ENCODE measurements at places on chromosomes 2 and 18.

DNA sequence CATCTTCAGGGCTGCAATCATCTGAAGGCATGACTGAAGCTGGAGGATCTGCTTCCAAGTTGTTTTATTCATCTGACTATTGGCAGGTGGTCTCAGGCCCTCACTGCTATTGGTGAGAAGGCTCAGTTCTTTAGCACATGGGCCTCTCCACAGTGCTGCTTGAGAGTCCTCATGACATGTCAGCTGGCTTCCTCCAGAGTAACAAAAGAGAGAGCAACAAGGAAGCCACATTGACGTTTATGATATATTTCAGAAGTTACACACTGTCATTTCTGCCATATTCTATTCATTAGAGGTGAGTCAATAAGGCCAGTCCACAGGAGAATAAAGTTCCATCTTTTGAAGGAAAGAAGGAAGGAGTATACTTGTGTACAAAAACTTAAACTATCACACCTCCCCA is 7.9 kb upstream of the SIGLEC15 start:
- DNase-seq, result no peak

DNA sequence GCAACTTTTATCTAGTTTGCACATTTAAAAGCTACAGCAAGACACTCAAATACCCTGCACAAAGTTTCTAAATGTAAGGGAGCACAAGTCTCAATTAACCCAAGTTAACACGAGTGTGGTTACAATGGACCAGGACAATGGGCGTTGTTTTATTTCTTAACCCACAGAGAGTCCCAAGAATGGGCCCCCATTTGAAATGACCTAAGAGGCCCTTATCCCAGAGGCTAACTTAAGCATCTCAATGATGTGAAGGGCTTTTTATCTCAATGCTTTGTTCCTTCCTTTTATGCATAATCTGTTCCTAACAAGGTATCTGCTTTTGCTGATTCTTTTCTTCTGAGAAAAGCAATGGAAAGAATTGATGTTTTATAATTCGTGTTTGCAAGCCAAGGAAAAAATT is 151.5 kb upstream of the SALL3 start:
- no peak for DNase-seq

DNA sequence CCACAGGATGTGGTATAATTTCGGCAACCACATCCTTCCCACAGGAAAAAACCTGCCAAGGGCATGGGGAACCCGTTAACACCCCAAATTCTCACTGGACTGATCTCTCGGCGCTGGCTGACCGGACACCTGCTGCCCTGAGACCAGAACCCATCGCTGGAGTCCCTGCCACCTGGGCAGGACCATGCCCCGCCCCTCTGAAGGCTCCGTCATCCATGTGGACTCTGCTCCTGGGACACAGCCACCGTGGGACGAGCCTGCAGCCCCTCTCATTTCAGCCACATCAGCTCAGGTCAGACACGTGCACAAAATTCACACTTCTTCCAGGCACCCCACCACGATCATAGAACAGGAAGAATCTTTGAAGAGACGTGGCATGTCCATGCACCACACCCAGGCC is 108.2 kb downstream of the ZNF516 start:
- DNase-seq, result no peak

GRCh38 chr2:8352296-8352695 is 329.6 kb upstream of the ID2 start:
- DNase-seq, result no peak

GRCh38 chr2:191202881-191203397 is 42.3 kb upstream of the MYO1B start:
- no peak for DNase-seq

GRCh38 chr2:43199492-43200488 is 26.6 kb downstream of the ZFP36L2 start:
- no peak for DNase-seq

GRCh38 chr18:54880395-54881105 is 52.3 kb downstream of the RAB27B start:
- no peak for DNase-seq

GRCh38 chr2:173226899-173227698 is 127.6 kb upstream of the CDCA7 start:
- peak; percentile 30 for DNase-seq

DNA sequence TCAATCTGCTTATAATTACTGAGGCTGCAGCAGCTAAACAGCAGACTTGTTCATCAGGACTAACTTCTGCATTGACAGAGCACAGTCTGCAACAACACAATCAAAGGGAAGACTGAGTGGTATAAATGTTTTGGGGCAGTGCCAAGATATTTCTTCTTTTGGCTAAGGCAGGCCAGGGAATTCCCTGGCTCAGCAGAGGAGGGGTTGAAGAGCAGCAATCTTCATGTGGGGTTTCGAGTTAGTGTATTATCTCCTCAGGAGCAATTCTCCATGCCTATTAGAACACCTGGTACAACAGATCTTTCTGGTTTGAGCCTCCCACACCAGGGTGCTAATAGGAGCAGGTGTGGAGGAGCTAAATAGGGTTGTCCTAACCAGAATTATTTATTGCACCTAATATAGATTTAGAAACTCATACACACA is 103.0 kb upstream of the STK17B start:
- DNase-seq, result peak; percentile 96

- no peak for DNase-seq
These were observed 11.2 kb downstream of the NABP1 start for GRCh38 chr2:191688934-191689695.

DNA sequence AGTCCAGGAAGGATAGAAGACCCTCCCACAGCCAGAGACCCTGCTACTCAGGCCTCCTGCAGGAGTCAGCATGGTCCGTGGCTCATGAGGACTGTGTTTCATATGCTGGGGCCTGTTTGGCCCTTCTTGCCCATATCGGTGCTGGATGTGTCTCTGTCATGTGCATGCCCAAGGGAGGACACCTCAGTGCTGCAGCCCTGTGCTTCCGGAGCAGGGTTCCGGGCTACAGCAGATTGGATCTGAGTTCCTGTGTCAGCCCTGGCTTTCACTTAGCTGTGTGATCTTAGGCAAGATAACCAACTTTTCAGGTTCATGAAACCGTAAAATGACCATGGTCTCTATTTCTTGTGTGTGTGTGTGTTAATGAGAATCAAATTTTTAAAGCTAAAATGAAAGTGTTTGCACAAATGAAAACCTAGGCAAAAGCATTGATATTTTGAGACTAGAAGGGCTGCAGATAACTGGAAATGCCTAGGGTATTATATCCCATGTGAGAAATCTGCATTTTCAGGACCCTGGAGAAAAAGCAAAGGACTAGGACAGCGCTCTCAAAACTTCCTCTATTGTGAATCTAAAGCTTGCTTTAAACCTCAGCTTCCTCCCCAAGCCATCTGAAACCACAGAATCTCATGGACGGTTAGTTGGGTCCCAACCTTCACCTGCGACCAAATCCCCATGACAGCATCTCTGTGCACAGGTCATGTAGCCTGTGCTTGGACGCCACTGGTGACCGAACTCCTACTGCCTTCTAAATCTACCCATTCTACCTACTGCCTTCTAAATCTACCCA is 58.8 kb upstream of the CAPN13 start:
- DNase-seq, result no peak

DNA sequence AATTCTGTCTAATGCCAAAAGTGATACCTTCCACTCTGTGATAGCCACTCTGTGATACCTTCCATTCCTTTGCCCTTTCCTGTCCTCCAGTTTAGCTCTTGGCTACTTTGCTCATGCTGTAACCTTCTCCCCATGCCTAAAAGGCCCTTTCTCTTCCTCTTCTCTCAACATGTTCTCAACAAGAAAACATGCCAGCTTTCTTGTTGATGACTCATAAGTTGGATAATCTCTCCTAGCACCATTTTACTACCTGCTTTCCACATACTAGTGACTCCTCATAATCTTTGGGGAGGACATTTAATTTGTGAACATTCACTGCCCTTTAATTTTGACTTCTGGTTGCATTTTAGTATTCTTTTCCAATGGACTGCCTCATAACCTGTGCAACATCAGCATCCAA is 55.9 kb upstream of the NT5C1B start:
- DNase-seq, result no peak

GRCh38 chr18:7727361-7728076 is 160.4 kb downstream of the PTPRM start:
- no peak for DNase-seq

GRCh38 chr2:149741646-149742045 is 154.1 kb upstream of the MMADHC start:
- no peak for DNase-seq

DNA sequence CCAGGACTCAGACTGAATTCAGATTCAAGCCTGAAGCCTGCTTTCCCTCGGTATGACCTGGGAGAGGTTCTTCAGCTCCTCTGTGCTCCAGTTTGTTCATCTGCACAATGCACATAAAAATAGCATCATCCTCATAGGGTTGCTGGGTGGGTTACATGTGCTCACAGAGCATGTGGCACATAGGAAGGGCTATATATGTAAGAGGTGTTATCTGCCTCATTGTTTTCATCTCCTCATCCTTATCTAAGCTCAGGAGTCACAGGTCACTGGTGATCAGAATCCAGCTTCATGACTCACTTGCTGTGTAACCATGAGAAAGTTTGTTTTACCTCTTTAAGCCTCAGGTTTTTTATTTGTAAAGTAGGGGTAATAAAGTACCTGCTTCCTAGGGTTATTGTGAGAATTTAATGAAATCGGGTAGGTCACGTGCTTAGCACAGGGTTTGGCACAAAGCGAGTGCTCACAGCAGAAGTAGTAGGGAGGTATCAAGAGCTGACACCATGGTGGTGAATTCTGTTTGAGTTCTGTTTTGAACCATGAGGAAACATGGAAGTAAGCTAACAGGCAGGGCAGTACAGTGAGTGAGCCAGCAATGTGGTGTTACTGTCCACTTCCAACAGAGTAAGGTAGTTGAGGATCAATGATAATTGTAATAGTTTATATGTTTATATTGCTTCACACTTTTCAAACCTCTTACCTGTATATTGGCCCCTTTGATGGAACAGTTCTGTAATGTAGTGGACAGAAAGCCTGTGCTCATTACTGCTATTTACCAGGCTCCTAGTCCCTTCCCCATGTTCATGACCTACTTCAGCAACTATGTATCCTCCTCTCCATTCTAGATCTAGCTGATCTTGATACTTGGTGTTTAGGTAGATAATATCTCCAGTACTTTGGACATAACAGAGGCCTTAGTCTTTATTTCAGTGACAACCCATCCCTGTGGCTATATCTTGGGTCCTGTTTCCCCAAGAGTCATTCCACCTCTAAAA is 141.4 kb upstream of the LTBP1 start:
- no peak for DNase-seq

- DNase-seq, result no peak
These were observed 119.9 kb upstream of the RND3 start for GRCh38 chr2:150607390-150607811.

DNA sequence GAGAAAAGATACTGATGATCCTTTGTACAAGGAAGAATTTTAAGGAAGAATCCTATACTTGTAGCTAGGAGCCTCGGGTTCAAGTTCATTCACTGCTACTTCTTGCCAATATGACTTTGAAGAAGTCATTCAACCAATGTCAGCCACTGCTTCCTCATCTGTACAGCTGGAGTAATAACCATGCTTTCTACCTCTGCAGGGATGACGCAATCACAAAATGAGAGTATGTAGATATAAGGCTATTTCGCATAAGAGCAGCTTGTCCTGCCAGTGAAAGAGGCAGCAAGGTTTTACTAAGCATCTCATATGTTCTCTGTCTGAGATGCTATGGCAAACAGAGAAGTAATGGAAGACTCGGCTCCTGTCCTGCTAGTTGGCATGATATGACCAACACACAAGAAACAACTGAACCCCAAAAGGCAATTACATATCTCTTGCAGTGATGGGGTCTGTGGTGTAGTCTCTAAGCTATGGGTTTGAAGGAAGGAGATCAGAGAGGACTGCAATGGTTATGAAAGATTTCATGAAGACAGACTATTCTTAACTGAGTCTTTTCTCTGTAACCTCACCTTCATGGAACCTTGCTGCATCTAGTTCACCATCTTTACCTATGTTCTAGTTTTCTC is 9.2 kb downstream of the AAK1 start:
- DNase-seq, result no peak

- DNase-seq, result no peak
These were observed 6.7 kb upstream of the OSR1 start for GRCh38 chr2:19365126-19365525.

DNA sequence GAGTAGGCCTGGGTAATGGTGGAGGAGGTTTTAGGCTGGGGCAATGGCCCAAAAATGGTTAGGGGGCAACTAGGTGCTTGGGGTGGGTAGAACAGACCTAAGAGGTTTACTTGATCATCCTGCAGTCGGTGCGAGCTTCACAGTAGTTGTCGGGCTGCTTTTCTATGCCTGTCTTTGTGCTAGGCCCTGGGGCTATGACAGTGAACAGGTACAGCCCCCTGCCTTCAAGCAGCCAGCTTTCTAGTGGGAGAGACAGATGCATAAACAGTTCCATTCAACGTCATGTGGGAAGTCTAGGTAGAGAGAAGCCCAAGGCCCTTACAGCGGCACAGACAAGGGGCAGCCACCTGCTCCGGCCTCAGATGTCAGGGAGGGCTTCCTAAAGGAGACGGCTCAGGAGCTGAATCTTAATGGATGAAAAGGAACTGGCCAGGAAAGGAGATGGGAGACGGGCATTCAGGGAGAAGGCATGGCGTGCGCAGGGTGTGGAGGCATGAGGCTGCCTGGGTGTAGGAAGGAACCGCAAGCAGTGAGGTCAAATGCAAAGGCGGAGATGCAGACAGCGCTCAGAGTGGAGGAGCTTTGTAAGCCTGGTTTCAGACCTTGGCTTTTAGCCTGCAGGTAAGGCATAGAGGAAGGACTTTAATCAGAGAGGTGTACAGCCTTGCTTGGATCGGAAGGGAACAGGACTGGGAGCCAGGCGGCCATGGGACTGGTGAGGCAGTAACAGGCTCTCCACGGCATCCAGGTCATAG is 6.0 kb downstream of the CTIF start:
- no peak for DNase-seq

GRCh38 chr2:188659656-188660406 is 314.3 kb upstream of the COL3A1 start:
- no peak for DNase-seq

DNA sequence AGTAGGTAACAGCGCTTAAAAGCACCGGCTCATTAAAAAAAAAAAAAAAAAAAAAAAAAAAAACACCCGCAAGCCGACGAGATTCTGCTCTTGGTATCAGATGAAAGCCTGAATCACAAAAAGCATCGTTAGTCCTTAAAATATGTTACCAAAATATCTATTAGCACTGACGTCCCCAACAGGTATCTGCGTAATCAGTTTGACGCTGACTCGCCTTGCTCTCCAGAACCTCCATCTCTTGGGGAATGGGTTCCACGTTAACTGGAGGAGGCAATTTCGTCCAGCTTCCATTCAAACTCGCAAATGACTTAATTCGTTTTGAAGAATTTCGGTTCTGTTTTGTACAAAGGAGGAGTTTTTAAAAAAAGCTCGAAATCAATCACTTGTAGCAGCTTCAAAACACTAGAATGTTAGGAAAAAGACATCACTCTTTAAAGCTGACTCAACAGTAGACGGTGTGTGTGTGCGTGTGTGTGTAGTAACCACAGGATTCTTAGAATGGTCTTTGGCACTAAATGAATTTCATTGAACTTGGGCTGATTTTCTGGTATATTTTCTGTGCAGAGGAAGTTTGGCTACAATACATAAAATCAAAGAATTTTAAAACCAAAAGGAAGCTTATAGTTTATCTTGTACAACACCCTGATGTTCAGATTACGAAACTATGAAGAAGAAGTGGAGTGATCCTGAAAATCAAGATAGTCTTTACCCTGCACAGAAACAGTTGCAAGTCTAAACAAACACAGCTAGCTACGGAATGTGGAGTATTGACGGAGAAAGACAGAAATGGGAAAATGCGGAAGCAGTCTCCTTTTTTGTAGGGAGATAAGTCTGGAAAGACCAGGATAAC is 1.1 kb upstream of the PGAP1 start:
- peak; percentile 77 for DNase-seq

Data from NCI-H1105 treated with DMSO at 0.1 percent for 48 hours (cell line).